ENCODE measurements at places on chromosomes 2 and 18.

GRCh38 chr2:177029075-177029474 is 183.5 kb upstream of the HNRNPA3 start:
- DNase-seq, result no peak

- no peak for DNase-seq
These were observed 261.5 kb downstream of the CELF4 start for GRCh38 chr18:37304012-37304680.

DNA sequence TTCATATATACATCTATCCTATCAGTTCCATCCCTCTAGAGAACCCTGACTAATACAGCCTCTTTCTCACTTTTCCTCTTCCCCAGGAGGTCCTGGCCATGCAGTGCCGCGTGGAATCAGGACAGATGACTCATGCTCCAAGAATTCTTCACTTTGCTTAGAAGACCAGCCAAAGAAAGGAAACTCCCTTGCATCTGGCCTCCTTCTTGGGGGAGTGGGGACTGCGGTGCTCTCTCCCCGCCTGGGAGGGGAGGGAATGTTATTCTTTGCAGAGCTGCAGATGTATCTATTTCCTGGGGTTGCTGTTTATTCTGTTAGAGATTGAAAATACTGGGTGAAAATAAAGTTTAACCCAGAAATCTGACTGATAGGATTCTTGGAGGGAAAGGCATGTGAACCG is 111.5 kb upstream of the SH3BP4 start:
- no peak for DNase-seq

DNA sequence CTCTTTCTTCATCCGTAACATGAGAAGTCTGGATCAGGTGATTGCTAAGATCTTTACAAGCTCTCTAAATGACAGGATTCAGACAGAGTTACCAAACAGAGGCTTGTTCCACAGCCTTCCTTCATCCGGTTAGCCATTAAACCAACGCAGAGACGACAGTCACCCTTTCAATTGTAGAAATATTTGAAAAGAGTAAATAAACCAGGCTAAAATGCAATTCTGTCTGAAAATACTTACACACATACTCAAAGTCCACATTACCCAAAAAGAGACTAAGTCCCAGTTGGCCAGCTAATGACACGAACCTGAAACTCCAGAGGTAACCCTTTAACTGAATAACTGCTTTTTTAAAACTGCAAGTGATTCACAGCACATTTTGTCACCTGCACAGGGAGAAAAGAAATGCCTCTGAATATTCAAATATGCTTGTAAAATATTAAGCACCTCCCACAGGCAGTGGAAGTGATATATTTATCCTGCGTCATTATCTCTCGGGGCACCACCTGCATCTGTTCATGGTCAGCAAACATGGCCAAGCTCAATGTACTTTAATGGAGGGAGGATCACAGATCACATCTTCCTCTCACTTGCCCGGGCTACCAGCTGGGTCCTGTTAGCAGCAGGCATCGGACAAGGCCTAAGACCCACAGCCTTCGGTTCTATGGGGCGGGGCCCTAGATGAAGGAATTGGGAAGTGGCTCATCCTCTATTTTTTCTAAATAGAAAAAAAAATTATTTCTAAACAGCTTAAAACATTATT is 38.8 kb upstream of the DNER start:
- no peak for DNase-seq

DNA sequence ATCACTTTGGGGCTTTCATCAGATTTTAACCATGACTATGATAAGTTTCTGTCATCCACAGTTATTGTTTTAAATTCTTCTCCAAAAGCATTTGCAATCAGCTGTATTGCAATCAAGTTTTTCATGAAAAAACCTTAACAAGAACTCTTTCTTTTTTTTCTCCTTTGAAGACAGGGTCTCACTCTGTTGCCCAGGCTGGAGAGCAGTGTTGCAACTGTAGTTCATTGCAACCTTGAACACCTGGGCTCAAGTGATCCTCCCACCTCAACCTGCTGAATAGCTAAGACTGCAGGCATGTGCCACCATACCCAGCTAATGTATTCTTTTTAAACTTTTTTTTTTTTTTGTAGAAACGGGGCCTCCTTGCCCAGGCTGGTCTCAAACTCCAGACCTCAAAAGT is 45.5 kb upstream of the C2orf66 start:
- DNase-seq, result no peak

- DNase-seq, result no peak
These were observed 18.0 kb downstream of the ZNF532 start for GRCh38 chr18:58882686-58883085.

DNA sequence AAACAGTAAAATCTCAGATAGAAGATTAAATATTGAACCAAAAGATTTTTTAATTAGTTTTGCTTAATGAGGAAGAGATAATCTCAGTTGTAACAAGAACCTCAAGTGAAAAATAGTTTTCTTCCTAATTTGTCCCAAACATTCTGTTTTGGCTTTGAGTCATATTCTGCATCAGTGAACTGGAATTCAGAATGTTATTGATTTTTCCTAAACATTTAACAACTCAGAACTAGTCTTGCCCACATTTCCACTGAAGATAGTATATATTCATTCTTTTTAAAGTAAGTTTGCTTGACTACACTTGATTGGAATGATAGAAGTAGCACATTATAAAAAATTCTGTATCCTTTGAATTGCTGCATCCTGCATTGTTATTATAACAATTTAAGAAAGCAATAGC is 85.7 kb upstream of the UGP2 start:
- no peak for DNase-seq

DNA sequence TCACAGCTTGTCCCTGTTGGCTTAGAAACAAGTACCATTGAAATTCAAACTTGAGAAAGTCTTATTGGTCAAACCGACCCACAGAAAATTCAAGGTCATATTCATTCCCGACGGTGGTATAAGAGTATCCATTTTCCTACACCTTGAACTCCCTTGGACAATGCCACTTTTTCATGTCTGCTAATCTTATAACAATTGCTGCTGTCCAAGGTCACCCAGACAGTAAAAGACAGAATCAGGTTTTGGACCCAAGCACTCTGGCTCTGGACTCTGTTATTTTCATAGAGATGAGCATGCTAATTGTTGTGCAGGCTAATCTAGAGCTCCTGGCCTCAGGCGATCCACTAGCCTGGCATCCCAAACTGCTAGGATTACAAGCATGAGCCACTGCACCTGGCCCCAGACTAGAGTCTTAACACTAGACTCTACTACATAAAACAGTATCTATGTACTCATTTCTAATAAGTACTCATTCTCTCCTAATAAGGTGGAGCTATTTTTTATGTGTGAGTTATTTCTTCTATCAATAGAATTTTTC is 57.8 kb downstream of the C2orf76 start:
- DNase-seq, result no peak

- DNase-seq, result no peak
These were observed 11.9 kb upstream of the NT5DC4 start for GRCh38 chr2:112708968-112709367.

DNA sequence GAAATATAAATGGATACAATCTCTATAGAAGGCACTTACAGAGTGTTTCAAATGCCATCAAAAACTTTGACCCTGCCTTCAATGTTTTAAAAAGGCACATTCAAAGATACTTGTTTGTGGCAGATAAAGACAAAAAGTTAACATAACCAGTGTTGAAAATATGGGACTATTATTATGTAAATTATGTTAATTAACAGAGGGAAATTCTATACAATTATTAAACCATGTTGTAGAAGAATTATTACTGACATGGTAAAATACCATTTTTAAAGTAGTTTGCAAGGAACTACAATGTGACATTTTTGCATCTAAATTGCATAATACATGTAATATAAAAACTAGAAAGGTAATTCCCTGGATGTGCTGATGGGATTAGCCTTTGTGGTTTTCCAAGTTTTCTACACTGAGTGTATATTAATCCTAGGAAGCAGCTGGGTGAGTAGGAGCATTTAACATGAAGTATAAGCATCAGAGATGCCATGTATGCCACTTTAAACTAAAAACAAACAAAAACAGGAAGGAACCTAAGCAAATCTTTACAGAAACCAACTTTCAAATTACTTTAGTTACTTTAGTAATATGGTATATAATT is 21.7 kb downstream of the MIB1 start:
- DNase-seq, result no peak

DNA sequence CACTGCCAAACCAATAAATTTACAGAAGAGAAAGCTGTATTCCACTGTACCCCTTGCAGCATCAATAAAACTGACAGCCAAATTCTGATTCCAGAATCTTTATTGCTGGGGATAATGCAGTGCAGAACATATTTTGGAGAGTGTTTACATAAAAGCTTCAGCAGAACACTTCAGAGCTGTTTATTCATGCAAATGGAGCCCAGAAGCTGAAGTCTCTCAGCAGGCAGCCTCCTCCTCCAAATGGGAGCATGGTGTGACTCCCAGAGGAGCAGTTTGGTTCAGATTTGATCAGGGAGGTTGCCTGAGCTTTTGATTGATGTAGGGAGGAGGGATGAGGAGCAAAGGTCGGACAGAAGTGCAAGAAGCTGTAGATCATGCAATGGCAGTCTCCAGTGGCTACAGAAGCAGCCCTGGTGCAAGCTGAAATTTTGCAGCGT is 22.4 kb downstream of the LHCGR start:
- no peak for DNase-seq

- DNase-seq, result no peak
These were observed 408.9 kb downstream of the MEIS1 start for GRCh38 chr2:66843847-66844246.

DNA sequence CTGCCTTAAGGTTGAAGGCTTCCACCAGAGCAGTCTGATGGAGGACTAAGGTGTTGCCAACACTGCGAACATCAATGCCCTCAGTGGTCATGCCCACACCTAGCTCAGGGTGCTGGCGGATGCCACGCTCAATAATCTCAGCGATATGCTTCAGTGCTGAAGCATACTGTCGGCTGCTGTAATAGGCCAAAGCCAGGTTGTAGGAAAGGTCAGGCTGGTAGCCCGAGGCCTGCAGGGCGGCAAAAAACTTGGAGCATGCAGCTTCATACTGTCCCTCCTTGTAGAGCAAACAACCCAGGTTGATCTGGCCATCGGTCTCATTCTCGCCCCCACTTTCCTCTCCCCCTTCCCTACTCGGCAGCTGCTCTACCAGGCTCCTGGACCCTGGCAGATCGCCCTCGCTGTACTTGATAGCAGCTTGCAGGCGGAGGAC is 159.4 kb downstream of the AGPS start:
- DNase-seq, result no peak

DNA sequence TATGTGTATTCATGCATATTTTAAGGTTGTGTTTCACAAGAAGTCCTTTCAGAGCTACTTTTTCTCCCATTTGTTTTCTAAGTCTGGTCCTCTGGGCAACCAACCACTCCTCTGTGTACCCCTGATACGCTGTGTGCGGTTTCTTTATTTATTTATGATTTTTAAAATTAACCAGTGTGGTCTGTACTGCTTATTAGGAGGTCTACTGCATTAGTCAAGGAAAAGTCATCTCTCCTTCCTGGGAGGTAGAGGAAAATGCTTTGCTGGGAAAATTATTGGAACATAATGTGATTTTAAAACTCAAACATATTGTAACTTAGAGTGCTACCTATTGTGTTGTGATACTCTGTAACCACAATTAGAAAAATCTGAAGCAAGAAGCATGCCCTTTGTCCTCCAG is 1404.3 kb downstream of the SUCLG1 start:
- no peak for DNase-seq

GRCh38 chr2:217650716-217651360 is 352.0 kb downstream of the TNS1 start:
- no peak for DNase-seq

GRCh38 chr2:40302751-40303325 is 149.1 kb downstream of the SLC8A1 start:
- DNase-seq, result no peak

DNA sequence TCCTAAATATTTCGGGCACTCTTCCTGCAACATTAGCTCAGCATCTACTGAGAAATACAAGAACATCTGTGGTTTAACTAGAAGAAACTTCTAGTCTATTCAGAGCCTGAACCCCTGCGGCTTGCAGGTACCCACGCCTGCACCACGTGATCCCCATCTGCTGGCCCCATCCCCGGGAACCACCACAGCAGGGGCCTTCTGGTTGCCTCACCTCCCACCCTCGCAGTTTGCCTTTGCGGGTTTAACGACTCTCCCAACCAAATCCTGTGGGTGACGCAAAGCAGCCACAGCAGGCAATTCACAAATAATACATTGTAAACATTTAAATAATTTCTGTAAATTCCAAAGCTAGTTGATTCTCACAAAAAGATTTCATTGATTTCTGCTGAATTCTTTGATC is 90.2 kb upstream of the TMEM18 start:
- DNase-seq, result no peak

DNA sequence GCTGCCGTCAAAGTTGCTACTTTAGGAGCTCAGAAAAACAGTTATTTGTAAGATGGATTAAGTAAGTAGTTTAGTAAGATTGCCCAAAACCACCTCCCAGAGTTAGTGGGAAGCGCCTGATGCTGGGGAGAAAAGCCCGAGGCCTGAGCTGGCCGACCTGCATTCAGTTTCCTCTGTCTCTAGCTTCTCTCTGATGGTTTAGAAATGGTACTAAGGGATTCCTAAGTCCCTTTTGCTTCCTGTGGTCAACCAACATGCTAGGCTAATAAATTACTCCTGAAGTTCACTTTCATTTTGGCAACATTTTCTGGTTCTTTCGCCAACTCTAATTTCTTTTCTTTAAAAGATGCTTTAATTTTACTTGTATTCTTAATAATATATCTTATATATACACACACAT is 60.1 kb downstream of the ASAP2 start:
- DNase-seq, result no peak

DNA sequence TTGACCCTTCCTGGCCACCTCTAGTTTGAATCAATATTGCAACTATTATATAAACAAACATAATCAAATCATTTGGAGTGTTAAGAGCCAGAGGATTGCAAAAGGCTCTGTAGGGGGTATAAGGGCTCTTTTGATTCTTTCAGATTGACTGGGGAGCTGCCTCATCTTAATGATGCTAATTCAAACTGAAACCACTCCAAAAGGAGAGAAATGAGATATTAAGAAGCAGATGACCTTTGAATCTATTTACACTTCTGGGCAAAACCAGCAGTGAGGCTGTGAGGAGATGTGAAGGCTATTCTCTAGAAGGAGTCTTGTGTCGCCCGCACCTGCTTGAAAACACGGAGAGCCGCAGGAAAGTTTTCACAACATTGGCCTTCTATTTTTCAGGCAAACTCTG is 311.2 kb upstream of the CRIM1 start:
- DNase-seq, result no peak

- DNase-seq, result no peak
These were observed 123.1 kb downstream of the KYNU start for GRCh38 chr2:143000599-143000998.

DNA sequence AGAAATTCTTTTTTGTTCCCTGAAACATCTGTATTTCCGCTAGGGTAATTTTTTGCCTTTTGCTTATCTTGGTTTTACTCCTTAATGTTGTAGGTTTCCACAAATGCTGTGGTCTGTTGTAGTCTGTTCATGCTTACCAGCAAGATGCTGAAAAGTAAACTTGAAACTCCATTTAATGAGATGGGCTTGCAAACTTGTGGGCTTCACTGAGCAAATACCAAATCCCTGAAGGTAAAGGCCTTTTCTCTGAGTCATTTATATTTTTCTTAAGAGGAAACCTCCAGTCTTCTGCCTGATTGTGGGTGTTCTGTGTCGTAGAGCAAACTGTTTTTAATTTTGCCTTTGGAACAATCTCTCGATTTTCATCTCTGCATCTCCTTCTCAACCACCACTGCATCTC is 9.3 kb downstream of the SP140 start:
- no peak for DNase-seq

- DNase-seq, result no peak
These were observed 340.8 kb upstream of the SPHKAP start for GRCh38 chr2:228522276-228522675.

GRCh38 chr2:220579452-220579851 is 952.0 kb downstream of the SLC4A3 start:
- no peak for DNase-seq

- no peak for DNase-seq
These were observed 79.6 kb downstream of the SLC4A10 start for GRCh38 chr2:161703863-161704262.

Data from activated CD8-positive, alpha-beta memory T cell treated with anti-CD3 and anti-CD28 coated beads for 1 hour (primary cell).